Astrocyte of the cerebellum (primary cell): ENCODE measurements at places on chromosomes 6 and 20.

GRCh38 chr6:96391776-96392360, 129.7 kb upstream of the UFL1 start:
- DNase-seq = peak; percentile 19

GRCh38 chr20:58652606-58653294, 1.7 kb downstream of the STX16 start:
- no peak for DNase-seq

GRCh38 chr6:120646101-120646500, 688.2 kb downstream of the TBC1D32 start:
- no peak for DNase-seq

- DNase-seq = no peak
These were observed 208.4 kb downstream of the MYLK4 start for GRCh38 chr6:2542101-2542857.

DNA sequence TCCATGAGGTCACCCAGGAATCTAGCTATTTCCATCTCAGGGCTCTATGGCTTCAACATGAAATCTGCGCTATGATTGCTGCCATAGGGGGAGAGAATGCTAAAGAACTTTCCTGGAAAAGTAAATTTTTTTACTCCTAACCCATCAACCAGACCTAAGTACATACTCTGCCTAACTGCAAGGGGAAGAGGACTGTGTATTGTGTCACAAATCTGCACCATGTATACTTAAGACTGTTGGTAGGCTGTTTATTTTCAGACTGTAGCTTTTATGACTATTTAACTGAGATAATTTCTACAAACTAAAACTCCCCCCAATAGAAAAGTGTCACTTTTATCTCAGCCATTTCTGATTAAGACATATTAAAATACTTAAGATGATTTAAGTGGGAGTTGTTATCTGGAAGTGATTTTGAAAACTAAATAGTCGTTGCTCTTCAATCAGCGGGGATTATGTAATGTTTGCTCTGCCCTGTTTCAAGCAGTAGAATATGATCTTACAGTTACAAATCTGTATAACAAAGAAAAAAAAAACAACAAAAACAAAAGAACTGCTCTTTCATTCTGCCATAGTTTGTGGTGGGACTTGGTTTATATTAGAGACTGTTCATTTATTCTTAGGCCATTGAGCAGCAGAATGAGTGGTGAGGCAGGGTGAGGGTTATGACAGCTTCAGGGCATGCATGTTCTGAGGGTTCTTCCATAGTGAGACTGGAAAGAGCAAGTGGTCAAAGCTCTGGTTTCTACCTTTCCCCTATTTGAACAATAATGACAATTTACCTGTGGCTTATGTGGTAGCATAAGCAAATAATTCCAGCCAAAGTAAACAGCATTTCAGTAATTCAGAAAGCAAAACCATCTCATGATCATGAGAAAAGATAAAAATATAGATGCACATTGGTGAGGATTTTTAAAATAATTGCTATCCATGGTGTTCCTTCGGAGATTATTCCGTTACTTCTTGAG, 126.3 kb upstream of the CEP162 start:
- no peak for DNase-seq

DNA sequence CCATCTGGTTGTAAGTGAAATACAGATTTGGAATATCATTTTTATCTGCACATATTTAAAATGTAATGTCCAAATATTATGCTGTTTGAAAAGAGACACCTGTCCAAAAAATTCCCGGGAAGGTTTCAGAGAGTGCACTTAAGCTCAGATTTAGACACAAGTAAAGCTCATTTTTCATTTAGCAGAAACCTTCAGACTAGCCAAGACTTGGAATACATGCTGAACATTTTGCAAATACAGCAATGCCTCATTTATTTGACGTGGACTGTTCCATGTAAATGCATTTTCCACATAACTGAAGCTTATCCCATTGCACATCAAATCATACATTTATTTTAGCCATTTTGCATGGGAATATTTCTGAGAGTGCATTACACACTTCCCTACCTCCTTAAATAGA, 280.7 kb downstream of the ZNF217 start:
- no peak for DNase-seq

DNA sequence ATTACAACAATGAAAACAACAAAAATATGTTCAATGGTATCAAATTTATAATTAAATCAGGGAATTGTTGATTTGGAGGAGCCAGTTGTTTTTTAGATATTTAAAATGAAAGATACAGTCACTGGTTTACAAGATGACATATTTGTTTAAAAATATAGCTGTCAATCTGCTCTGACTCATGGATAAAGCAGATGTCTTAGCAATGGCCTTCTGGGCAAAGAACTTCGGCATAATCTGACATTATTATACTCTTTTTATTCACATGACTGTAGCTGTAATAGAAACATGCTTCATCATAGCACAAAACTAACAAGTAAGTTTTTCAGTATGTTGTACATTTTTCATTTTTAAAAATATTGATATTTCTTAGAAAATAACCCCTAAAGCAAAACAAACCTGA, 267.4 kb downstream of the CENPW start:
- no peak for DNase-seq

- no peak for DNase-seq
These were observed 71.2 kb downstream of the TMEM170B start for GRCh38 chr6:11608600-11609323.

DNA sequence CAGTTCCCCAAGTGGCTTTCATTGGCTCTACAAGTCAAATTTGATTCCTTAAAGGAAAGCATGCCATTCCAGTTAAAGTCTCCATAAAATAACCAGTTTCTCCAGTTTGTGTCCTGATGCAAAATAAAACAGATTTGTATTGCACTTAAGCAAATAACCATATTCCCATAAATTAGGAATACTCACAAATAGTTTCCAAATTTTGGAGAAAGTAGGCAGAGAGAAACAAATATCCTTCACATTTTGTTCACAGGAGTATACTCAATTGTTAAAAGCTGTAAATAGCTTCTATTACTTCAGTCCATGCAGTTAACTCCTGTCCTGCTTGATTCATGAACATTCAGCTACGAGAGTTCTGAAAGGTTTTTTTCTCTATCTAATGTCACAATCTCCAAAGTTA, 281.4 kb upstream of the RGS17 start:
- DNase-seq = no peak

DNA sequence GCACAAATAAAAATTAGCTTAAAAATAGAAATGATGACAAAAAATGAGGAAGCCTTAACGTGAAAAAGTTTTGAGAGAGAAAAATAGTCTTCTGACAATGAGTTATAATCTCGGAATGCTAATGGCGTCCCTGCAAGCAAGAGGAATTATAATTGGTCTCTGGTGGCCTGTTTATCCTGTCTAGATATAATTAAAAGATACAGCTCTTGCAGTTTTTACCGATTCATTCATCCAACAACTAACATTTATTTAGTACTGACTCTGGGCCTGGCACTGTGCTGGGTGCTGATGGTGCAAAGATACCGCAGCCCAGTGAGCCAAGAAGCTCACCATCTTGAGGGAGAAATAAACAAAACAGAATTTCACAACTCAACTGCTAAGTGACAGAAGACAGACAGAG, 31.6 kb upstream of the ANKRD60 start:
- no peak for DNase-seq

- no peak for DNase-seq
These were observed 27.0 kb upstream of the SLC32A1 start for GRCh38 chr20:38697306-38697705.

DNA sequence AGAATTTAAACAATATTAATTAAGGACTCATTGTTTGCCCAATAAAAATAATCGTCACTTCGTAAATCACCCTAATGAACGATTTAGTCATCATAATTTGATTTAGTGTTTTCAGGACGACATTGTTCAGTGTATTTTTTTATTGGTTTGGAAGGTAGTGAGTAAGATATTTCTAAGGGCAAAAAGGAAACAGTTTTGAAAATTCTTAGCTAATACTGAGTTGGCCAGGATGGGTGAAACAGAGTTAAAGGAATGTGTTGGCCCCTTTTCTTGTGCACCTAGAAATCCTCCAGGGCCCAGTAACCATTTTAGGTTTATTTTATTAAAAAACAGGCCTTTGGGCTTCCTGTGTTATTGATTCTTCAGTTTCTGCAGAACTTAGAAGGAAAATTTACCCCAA, 25.3 kb downstream of the ANKS1A start:
- no peak for DNase-seq

- peak; percentile 15 for DNase-seq
These were observed 67.2 kb upstream of the SMLR1 start for GRCh38 chr6:130760006-130760405.

- DNase-seq = no peak
These were observed 115.4 kb downstream of the SYCP2 start for GRCh38 chr20:59817846-59818615.

GRCh38 chr6:107535626-107536025, 45.7 kb downstream of the SOBP start:
- DNase-seq = no peak

DNA sequence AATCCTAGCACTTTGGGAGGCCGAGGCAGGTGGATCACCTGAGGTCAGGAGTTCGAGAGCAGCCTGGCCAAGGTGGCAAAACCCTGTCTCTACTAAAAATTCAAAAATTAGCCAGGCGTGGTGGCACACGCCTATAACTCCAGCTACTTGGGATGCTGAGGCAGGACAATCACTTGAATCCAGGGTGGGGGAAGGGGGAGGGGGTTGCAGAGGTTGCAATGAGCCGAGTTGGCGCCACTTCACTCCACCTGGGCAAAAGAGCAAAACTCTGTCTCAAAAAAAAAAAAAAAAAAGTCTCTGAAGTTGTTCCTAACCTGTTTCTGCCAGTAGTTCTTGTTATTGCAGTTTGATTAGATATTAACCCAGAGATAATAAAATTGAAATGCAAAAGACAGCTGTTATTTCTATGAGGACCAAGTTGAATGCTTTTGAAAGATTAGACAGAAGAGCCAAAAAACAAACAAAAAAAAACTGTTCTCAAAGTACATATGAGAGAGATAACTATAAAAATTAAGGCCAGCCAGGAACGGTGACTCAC, 22.6 kb downstream of the PIGU start:
- no peak for DNase-seq

DNA sequence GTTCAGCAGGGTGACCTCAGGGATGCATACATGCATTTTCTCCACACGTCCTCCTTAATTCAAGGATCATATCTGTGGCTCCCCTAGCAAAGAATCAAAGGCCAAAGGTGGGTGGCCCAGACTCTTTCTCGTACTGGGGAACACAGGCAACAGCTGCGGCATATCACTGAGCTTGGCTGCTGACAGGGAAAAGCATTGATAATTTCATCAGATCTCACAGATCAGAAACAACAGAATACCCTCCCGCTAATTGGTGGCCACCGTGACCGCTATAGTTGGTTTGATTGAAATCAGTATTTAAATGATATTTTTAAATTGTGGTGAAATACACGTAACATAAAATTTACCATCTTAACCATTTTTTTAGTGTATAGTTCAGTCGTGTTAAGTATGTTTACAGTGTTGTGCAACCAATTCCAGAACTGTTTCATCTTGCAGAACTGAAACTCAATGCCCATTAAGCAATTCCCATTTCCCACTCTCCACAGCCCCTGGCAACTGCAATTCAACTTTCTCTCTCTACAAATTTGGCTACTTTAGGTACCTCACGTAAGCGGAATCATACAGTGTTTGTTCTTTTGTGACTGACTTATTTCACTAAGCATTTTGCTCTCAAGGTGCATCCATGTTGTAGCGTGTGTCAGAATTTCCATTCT, 74.7 kb upstream of the TMEM170B start:
- DNase-seq = no peak

DNA sequence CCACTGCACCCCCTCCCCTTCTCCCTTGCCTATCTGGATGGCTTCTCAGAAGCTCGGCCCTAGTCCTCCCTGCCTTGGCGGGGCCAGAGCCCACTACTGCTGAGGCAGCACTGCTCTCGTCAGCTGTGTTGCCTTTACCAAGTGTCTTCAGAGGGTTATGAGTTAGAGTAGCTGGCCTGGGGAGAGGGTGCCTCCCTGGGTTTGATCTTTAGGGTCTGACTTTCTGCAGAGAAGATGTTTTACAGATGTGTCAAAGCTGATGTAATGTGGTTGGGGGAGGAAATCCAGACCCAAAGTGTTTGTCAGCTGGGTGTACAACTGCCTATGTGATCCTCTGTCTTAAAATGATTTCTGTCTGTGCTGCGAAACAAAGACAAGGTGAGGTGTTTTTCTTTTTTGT, 30.4 kb upstream of the PI16 start:
- DNase-seq = no peak

DNA sequence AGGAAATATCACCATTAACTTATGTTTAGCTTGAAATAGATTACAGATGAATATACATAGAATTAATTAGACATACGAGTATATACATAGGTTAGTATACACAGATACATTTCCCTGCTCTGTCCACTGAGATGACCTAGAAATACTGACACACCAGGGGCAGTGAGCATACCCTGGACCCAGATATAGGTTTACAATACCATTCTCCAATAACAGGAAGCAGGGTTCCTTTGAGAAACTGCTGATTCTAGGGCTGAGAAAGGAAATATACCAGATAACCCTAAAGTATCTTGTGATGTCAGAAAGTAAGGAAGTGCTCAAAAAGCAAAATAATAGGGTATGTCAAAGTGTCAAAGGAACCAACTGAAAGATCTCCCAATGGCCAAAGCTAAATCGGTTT, 322.5 kb downstream of the HAO1 start:
- DNase-seq = no peak

DNA sequence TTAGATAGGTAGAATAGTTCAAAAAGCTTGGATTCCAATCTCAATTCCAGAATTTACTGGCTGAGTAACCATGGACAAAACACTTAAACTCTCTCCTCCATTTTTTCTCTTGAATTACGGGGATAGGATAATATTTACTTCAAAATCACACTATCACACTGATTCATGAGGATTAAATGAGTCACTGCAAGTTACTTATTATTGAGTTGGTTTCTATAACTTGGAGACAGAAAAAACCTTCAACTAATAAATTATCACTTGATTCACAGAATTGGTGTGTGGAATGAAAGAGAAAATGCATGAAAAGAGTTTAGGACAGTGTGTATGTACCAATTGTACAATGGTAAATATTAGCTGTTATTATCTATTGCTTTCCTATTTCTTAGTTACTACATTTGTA, 585.2 kb downstream of the PHF3 start:
- no peak for DNase-seq

GRCh38 chr6:35240838-35241801, 18.4 kb upstream of the ZNF76 start:
- peak; percentile 31 for DNase-seq

DNA sequence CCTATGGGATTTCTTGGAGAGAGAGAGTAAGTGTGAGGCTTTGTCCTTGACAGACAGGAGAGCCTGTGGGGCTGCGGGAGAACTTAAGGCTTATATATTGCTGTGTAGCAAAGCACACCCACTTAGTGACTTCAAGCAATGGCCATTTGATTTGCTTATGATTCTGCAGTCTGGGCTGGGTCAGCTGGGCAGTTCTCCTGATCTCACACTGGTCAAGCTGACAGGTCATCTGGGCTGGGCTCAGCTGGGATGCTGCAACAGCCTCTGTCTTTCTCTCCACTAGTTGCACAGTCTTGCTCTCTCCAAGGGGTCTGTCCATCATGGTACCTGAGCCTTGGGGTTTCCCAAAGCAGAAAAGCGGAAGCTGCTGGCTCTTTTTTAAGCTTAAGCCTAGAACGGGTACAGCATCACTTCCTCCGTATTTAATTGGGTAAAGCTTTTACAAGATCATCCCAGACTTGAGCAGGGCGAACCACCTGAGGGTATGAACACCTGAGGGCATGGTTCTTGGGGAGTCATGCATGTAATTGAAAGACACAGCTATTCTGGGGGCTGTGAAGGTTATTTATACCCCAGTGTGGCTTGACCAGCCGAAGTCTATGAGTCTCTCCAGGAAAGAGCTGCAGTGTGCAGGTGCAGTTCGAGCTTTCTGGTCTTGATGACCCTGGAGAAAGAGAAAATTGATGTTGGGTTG, 13.3 kb upstream of the GGTLC1 start:
- no peak for DNase-seq

- no peak for DNase-seq
These were observed 16.3 kb downstream of the COL21A1 start for GRCh38 chr6:56230976-56231566.
